ENCODE measurements at places on chromosomes 11 and 22.

DNA sequence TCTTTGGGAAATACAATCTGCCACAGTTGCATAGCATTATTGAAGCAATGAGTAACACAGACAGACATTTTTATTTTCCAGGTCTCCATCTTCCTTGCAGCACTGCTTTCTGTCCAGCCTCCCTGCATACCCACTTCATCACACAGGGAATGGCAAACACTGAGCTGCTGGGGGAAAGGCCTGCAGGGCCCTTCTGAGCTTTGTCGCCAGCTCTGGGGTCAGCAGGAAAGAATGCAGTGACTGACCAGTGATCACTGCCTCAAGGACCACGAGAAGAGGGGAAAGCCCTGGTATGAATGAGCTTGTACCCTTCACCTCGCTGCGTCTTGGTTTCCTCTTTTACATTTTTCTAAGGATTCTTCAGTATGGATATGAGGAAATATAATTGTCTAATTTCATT lies 21.3 kb upstream of the MICAL2 start:
- DNase-seq: no peak

GRCh38 chr22:30245181-30245984 lies 1.2 kb downstream of the LIF start:
- no peak for DNase-seq

- no peak for DNase-seq
These were observed 3.7 kb downstream of the TRMT112 start for GRCh38 chr11:64313491-64314145.

DNA sequence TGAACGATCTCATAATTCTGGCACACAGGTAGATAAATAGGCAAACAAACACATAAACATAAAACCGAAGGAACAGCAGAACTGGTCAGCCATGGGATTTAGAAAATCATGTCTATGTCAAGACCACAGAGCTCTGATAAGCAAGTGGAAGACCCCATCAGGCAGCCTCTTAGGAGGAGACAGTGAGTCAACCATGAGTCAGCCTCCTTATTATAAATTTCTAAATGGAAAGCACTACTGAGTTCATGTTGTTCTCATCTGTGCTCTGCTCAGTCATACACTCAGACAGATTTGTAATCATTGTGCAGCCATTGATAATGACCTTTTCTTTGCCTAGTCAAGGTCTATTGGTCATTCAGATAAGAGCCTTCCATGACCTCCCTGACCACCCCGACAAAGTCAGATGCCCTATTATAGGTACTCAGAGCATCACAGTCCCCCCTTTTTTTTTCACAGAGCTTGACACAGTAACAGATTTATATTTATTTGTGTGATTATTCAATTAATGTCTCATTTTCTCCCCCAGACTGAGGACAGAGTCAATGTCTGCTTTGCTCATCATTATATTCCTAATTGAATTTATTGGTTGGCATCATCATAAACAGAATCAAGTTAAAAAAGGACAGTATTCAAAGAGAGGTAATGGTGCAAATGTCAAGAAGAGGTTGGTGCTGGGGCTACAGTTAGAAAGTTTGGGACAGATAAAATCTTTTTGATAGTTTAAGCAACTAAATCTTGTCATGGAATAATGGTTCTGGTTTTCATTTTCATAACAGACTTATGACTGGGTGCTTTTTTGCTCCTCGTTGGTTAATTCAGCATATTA lies 579.7 kb upstream of the CCDC90B start:
- DNase-seq: no peak

GRCh38 chr11:129798212-129798611 lies 17.4 kb upstream of the TMEM45B start:
- no peak for DNase-seq

- no peak for DNase-seq
These were observed 162.1 kb downstream of the LDLRAD3 start for GRCh38 chr11:36105743-36106581.

DNA sequence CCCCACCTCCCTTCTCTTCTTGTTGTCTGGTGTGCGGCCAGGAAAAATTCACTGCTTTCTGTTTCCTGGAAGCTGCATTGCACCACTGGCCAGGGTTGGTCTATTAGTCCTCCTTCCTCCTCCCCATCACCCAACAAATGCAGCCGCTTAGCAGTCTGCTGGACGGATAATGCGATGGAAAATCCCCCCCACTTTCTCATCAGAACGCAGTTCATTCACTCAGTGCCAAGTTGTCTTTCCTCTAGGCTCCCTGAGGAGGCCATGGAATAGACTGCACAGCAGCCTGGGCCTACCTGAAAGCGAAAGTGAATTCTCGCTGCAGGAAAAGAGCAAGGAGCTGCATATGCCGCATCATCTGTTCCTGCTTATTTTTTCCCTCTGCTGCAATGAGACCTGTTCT lies 513.6 kb downstream of the METTL15 start:
- DNase-seq: no peak

DNA sequence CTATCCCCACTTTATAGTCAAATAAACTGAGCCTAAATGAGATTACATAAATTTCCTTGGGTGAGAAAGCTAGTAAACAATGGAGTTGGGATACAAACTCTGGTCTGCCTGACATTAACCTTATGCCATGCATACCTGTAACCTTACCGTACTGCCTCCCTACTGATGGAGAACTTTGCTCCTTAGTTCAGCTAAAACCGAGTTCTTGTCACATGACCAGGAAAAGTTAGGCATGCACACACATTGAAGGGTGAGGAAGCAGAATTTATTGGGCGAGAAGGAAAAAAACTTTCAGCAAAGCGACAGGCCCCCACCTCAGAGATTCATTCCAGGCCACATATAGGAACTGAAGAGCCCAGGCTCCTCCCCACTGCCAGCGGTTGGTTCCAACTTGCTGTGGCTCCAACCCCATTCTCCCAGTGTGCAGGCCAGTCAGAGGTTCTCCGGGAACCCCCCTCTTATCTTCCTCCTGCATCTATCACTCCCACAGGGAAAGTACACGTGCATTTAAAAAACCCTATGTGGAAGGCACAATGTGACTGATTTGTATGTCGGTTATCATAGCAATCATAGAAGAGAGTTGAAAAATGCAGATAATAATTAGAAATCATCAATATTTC lies 3.2 kb upstream of the PIWIL4 start:
- no peak for DNase-seq

DNA sequence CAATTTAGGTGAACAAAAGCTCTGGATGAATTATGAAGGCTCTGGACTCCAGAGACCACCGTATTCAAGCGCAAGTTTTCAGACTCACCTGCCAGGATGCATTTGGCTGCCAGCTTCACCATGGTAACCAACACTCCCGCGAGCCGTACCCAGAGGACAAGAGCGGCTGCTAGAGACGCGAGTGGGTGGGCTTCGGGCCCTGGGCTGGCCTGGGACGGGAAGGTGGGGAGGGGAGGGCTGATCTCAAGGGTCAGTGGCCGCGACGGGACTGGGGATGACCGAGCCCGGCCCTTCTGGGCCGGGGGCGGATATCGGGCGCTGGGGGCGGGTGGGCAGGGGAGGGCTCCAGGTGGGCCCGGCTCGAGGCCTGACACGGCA lies 344 bp downstream of the IFT27 start:
- no peak for DNase-seq

DNA sequence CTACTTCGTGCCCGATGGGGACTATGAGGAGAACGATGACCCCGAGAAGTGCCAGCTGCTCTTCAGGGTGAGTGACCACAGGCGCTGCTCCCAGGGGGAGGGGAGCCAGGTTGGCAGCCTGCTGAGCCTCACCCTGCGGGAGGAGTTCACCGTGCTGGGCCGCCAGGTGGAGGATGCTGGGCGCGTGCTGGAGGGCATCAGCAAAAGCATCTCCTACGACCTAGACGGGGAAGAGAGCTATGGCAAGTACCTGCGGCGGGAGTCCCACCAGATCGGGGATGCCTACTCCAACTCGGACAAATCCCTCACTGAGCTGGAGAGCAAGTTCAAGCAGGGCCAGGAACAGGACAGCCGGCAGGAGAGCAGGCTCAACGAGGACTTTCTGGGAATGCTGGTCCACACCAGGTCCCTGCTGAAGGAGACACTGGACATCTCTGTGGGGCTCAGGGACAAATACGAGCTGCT lies 751 bp downstream of the FIBIN start:
- DNase-seq: no peak

DNA sequence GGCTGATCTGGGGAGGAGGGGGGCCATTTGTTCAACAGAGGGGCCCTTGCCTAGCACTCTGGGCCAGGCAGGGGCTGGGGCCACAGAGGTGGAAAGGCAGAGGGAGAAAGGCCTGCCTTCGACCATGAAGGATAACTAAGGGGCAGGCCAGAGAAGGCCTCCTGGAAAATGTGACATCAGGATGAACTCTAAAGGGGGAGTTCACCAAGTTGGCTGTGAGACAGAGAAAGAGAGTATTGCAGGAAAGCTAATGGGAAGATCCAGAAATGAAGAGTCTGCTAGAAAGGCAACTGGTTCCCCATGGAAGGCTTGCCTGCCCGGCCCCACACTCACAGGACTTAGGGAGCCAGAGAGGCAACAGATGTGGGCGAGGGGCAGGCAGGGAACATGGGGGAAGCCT lies 16.3 kb downstream of the CSNK1E start:
- no peak for DNase-seq

- DNase-seq: no peak
These were observed 90.1 kb downstream of the ETS1 start for GRCh38 chr11:128497061-128497775.

DNA sequence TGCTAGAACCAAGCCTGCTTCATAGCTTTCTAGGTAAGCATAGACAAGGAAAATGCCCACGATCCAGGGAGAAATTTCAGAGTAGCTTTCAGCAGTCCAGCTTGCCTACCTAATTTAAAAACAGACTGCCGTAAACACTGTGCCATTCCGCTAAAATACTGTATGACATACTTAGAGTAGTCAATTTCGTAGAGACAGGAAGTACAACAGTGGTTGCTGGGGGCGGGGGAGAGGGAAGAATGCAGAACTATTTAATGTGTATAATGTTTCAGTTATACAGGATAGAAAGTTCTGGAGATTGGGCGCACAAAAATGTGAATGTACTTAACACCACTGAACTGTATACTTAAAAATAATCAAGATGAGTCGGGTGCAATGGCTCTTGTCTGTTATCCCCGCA lies 56.7 kb downstream of the C11orf58 start:
- DNase-seq: no peak

DNA sequence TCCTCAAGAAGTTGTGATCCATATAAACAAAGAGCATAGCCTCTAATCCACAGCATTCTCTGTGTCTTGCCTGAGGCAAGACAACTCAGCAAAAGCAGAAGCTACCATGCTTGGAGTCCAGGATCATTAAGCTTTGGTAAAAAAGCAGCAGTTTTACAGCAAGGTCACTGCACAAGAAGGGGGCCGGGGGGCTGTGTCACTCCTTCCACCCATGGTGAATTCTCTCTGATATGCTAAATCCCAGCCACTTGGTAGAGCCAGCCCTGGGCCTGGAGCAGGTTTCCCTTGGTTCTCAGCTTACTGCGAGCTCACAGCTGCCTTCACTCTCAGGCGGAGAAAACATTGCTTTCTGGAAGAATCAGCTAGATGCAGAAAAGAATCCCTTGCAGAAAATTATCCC lies 144.7 kb downstream of the TENM4 start:
- no peak for DNase-seq

- no peak for DNase-seq
These were observed 21.5 kb downstream of the PICALM start for GRCh38 chr11:86047275-86047991.

GRCh38 chr22:20965888-20966855 lies 883 bp upstream of the AIFM3 start:
- no peak for DNase-seq

GRCh38 chr11:33388793-33389525 lies 131.8 kb downstream of the HIPK3 start:
- no peak for DNase-seq

DNA sequence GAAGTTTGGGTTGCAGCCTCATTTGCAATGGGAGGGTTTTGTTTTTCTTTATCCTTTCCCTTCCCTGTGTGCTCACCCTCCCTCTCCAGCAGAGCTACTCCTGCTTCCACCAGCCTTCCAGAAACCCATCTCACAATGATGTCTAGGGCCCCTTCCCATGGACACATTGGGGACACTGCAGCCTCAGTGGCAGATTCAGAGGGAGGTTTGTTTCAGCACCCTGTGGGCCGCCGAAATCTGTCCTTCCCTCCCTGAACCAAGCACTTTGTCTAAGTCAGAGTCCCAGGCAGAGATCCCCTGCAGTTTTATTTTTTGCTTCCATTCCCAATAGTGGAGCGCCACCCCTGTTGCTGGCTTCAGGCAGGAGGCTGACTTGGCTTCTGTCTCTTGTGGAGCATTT lies 8.6 kb upstream of the SYNGR1 start:
- DNase-seq: no peak

- DNase-seq: no peak
These were observed 87.5 kb downstream of the DDX10 start for GRCh38 chr11:108752297-108752751.

DNA sequence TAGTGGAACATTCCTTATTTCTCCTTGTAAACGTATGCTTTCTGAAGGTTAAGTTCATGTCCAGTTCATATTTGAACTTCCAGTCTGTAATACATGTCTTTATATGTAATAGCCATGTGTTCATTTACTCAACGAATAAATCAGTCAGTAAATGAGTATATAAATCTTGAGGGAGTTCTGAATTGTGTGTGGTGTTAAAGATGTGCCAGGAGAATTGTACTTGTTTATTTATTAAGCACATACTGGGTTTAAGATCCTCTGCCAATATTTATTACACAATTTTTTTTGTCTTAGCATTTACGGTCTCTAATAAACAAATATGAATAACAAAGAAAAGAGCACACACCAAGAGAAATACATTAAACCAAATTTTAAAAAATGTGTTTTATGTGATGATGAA lies 26.5 kb upstream of the CLMP start:
- no peak for DNase-seq

- DNase-seq: no peak
These were observed 589.5 kb downstream of the OPCML start for GRCh38 chr11:132942611-132943356.

- no peak for DNase-seq
These were observed 180.6 kb downstream of the TBC1D22A start for GRCh38 chr22:46942799-46943785.

GRCh38 chr22:46213052-46213451 lies 37.0 kb downstream of the CDPF1 start:
- DNase-seq: no peak

DNA sequence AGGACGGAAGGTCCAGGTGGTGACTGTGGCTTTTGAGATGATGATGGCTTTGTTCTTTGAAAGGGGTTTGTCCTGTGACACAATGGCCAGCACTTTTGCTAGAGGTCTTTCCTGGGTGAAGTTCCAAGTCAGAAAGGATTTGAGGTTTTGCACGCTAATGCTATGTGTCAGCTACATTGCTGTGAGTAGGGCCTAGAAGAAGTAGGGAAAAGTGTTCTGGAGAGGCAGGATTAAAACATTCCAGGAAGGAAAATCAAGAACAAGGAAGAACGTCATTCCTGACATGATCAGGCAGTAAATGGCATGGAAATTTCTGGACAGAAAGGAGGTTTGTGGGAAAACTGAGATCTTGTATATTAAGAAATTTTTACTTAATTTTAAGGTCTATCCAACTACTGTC lies 290.7 kb downstream of the NTM start:
- DNase-seq: no peak

GRCh38 chr11:14773755-14774154 lies 118.3 kb downstream of the CYP2R1 start:
- DNase-seq: no peak

All from stimulated activated CD4-positive, alpha-beta T cell treated with anti-CD3 and anti-CD28 coated beads, Interleukin-1b, Interleukin-23, amount 100 ng/mL, for 1 hour (primary cell).